Activated CD4-positive, alpha-beta T cell treated with anti-CD3 and anti-CD28 coated beads for 36 hours (primary cell): ENCODE measurements at places on chromosomes 5 and 9. TPM values are rescaled to one million over a fixed set of nuclear protein-coding genes. Genes with fewer than 3 reads are reported as not detected.

CCDC107 gene
- 10.4 TPM for total RNA-seq

SOHLH1 gene
- not detected for total RNA-seq

- no peak for DNase-seq
These were observed 93.1 kb downstream of the MED27 start for GRCh38 chr9:131986576-131986975.

GRCh38 chr9:133997584-133997983 lies 5.5 kb upstream of the VAV2 start:
- no peak for DNase-seq

SCGB3A2 gene
- total RNA-seq, result not detected
